Activated CD8-positive, alpha-beta memory T cell treated with anti-CD3 and anti-CD28 coated beads for 1 hour (primary cell): ENCODE measurements at places on chromosomes 2 and 18.

DNA sequence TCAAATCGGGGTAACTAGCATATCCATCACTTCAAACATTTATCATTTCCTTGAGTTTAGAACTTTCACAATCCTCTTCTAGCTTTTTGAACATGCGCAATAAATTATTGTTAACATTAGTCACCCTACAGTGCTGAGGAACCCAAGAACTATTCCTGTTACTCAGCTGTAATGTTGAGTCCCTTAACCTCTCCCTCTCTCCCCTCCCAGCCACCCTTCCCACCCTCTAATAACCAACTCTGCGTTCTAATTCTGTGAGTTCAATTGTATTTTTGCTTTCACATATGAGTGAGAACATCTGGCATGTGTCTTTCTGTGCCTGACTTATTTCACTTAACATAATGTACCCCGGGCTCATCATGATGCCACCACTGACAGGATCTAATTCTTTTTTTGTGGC lies 78.6 kb upstream of the RANBP2 start:
- no peak for DNase-seq

- DNase-seq, result no peak
These were observed 955.2 kb upstream of the CELF4 start for GRCh38 chr18:38520786-38521185.

DNA sequence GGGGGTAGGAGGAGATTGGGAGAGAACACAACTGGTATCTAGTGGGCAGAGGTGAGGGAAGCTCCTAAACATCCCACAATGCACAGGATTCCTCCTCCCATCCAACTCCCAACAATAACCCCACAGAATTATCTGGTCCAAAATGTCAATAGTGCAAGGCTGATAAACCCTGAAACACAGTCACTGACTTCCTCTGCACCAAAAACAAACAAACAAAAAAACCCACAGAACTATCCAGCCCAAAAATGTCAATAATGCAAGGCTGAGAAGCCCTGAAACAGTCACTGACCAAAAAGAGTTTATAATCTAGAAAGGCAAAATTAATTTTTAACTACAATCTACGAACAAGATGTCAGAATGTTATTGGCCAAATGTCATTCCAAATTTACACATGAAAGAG lies 9.8 kb downstream of the TMX3 start:
- DNase-seq, result no peak

GRCh38 chr2:174012347-174013314 lies 47.5 kb upstream of the SP3 start:
- DNase-seq, result peak; percentile 6

DNA sequence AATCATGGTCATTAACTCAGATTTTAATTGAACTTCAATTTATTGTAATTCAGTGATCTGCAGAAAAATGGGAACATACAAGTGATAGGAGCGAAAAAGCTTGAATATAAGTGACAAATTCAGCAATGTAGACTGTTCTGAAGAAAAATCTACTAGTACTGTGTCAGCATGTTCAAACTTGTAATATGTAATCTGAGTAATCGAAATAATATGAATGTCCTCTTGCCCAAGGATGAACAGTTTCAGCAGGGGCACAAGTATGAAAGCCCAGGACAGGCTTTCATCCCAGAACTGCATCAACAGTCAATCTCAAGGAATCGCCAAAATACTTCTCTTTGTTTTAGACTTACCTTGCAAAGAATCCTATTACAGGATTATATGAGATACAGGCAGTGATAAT lies 1110.5 kb downstream of the LRP1B start:
- DNase-seq, result no peak

DNA sequence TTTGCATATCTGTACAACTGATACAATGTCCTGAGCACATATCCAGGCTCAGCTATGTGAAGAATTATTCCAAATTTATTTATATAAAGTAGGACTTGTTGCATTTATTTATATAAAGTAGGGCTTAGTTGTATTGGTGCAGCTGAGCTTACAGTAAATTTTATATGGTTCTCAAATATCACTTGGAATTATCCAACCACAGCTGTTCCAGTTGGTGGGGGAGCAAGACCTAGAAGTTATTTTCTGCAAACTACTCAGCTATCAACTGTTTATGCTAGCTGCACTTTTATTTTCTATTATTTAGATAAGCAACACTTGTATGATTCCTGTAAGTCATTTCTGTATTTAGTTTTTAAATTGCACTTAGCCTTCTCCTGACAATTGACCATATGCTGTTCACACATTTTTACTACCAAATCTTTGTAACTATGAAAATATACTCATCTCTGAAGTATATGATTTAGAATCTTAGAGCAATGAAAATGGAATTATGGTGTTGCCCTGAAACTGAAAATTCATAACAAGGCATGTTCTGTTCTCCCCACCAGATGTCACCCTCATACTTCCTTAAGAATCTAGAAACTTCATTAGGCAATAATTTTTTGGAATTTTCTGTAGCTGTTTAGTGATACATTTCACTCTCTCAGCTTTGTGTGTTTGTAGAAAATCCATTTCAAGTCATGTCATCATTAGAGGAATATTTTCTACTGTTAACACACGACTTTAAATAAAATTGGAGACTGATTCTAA lies 157.0 kb upstream of the CBLN2 start:
- DNase-seq, result no peak

- DNase-seq, result no peak
These were observed 515.8 kb downstream of the GALR1 start for GRCh38 chr18:77765468-77765867.

DNA sequence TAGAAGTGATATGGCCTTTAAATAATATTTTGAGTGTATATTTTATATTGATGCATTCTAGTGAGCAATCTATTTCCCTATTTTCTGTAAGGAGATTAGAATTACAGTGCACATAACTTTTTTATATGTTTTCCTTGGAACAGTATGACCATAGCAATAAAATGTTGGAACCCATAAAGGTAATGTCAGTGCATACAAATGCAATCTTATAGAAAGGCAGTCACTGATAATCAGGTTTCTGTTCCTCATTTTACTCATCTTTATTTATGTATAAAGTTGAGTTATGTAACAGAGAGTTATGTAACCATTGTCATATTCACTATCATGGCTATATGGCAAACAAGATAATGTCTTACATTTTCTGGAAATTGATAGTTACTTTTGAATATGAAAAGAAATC lies 179.9 kb upstream of the NETO1 start:
- no peak for DNase-seq

- DNase-seq, result no peak
These were observed 121.6 kb downstream of the NFATC1 start for GRCh38 chr18:79517341-79517740.

- no peak for DNase-seq
These were observed at the start of gene DPYSL5 for GRCh38 chr2:26847655-26848335. TSS of gene DPYSL5 (plus strand) at chr2:26848132. CDS start at chr2:26898500, 50,368 bp downstream.

- DNase-seq, result no peak
These were observed 3.9 kb downstream of the TP53I3 start for GRCh38 chr2:24080701-24081100.

DNA sequence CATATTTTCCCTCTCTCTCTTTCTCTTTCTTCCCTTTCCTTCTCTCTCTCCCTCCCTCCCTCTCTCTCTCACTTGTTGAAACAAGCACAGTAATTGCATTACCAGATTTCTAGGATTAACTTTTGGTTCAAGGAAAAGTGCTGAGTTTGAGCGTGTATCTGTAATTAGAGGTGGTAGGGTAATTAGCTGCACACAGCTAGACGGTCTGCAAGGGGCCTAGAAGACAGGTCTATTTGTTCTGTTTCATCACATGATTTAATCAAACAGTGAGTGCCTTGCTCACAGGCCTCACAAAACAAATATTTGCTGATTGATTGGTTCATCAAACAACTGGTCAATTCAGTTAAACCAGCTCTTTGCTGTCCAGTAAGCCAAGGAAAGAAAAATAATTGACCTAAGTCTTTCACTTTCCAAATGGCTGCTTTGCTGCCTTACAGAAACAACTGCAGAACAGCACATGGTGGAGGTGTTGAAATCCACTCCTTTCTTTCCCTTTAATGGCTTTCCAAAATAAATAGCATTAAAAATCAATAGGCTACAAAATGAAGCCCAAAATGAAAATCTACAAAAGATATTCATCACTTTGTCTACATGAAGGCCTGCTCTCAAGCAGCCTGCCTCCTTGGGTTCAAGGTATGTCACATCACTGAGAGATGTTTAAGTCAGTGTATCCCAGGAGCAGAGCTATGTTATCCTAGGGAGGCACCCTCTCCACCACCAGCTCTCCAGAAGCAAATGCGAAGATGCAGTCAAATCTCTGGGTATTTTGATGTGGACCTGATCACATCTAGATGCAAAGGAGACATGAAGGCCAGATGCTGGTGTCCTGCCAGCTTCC lies 264.4 kb upstream of the SIX2 start:
- no peak for DNase-seq

- no peak for DNase-seq
These were observed 87.3 kb upstream of the LCLAT1 start for GRCh38 chr2:30359644-30360167.

DNA sequence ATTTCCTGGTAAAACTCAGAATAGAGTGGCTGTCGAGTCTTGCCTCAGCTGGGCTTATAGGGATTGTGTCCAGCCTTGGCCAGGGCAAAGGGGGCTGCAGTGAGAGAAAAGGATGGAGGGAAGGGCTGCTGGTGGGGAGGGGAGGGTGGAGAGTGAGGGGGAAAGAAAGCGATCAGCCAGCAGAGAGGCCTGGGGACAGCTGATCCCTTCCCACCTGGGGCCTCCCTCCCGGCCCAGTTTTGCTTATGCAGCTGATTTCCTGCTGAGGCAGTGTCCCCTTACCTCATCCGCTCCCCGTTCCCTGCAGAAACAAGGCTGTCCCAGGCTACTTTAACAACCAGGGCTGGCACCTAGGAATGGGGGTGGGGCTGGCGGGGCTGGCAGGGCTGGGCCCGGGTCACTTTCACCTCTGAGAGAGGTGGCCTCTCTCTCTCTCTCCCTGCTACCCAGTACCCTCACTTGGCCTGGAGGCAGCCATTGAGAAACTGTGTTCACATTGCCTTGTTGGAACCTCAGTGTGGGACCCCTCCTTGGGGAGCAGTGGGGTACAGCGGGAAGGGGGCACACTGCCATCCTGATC lies 12.2 kb upstream of the GMPPA start:
- DNase-seq, result no peak

DNA sequence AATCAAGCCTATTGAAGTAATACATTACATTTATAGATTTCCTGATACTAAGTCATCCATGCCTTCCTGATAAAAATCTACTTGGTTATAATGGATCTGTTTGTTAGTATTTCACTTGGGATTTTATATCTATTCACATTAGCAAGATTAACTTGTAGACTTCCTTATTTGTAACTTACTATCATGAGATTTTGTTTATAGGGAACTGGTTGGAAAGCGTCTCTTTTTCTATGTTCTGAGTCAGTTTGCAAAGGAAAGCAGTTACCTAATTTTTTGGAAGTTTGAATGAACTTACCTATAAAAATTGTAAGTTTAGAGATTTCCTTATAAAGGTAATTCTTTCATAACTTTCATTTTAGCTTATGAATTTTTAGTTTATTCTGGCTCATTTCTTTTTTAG lies 141.4 kb downstream of the SMAD7 start:
- DNase-seq, result no peak

- DNase-seq, result no peak
These were observed 76.1 kb downstream of the PRKRA start for GRCh38 chr2:178374865-178375264.
